Fibroblast of skin of abdomen (primary cell): ENCODE measurements at places on chromosomes 3 and 15.
A peak's percentile ranks its signal among the peaks of the same experiment; 100 is the strongest.

GRCh38 chr3:195151866-195152541, 119.0 kb downstream of the XXYLT1 start:
- DNase-seq: peak; percentile 77

DNA sequence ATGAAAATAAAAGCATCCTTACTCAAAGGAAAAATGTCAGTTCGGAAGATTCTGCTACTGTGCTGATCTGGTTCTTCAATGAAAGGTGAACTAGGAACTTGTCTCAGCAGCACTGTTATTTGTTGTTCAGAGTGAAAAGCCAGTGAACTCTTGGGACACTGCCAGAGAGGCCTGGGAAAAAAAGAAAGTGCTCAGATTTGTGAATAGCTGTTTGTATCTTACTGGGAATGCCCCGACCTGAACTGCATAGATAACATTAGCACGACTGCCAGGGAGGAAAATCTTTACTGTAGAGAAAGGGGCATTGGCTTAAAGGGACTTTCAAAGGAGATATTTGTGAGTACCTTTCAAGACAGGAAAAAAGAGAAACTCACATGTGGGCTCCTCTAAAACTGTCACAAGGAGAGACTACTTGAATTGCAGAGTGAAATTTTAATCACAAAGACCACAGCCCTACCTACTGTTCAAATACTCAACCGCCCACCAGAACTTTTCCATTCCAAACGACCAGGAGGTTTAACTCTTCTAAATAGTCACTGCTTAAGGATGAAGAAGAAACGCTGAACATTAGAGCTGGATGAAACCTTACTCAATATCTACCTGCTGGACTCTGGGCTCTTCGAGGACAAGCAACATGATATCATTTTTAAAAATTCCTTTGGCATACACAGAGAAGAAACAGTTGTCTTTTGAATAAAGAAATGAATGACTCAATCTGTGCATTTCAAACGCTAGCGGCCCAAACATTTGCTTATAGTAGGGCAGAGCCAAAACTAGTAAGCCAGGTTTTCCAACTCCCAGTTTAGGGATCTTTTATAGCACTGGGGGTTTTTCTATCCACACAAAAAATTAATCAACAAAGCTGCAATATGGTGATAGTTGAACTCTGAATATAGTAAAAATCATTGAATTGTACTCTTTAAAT, 13.4 kb downstream of the TAMM41 start:
- no peak for DNase-seq

- no peak for DNase-seq
Measured at GRCh38 chr3:56787784-56788256, 13.9 kb downstream of the ARHGEF3 start.

DNA sequence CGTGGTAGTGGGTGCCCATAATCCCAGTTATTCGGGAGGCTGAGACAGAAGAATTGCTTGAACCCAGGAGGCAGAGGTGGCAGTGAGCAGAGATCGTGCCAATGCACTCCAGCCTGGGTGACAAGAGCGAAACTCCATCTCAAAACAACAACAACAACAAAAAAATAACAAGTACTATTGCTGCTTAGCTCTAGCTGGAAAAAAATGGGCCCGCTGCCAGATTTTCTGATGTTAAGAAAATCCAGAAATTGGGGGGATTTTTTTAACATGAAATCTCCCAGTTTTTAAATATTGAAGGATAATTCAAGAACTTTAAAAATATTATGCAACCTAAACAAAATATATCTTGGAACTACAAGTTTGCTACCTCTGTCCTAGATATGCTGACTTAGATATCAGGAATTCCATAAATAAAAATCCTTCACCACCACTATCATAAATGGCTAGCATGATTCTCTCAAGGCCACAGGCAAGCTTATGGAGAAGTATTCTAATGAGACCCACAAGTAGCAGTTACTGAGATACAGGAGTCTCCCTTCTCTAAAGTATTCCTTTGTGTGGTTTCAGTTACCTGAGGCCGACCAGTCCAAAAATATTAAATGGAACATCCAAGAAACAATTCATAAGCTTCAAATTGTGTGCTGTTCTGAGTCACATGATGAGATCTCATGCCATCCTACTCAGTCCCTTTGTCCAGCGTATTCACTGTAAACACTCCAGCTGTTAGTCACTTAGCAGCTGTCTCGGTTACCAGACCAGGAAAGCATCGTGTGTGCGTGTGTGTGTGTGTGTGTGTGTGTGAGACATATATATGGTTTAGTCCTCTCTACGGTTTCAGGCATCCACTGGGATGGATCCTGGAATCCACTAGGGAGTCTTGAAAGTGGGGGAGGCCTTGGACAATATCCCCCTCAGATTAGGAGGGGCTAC, 277.2 kb downstream of the TBL1XR1 start:
- DNase-seq: peak; percentile 56

DNA sequence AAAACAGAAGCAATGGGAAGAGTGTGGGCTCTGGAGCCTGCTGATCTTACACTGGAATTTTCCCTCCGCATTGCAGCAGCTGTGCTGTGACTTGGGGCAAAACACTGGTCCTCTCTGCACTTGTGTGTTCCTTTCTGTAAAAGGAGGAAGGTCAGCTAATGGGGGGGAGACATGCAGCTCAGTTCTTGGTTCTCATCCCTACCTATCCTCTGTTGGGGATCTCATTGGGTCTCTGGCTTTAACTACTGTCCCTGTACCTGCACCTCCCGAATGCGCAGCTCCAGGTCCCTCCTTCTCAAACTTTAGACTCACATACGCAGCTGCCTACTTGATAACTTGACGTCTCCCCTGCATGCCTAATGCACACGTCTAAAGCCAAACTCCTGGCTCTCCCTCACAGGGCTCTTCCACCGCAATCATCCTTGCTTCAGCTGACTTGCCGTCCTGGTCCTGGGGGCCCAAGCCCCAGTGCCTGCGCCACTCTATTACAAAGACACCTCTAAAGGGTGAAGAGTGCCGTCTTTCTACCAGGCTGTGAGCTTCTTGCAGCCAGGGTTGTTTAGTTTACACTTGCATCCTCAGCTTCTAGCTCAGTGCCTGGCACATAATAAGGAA, 5.9 kb upstream of the TMEM44 start:
- DNase-seq: no peak

GRCh38 chr3:119534296-119534695, 25.1 kb downstream of the CD80 start:
- DNase-seq: no peak

- no peak for DNase-seq
Measured at GRCh38 chr3:14377838-14378169, 24.6 kb upstream of the SLC6A6 start.

DNA sequence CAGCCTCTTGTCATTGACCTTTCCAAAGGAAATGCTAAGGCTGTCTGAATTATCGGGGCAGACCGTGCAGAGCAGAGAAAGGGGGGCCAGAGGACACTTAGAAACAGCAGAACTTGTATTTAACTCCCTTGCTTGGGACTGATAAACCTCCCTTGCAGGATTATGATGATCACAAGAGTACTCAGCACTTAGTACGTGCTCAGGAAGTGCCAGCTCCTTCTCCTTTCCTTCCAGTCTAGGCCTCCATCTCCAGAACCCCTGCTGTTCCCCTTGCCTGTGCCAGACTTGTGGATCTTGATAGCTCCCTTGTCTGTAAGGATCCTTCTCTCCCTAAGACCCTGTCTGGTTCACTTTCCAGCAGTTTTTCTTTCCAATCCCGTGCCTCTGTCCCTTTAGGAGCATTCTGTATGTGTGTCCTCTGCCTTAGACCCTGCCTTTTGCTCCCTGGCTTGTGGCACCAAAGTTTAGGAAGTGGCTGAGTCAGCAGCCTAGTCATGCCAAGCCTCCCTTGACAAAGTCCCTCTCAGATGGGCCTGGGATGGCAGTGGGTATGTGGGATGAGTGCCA, 747 bp downstream of the SORD start:
- no peak for DNase-seq

DNA sequence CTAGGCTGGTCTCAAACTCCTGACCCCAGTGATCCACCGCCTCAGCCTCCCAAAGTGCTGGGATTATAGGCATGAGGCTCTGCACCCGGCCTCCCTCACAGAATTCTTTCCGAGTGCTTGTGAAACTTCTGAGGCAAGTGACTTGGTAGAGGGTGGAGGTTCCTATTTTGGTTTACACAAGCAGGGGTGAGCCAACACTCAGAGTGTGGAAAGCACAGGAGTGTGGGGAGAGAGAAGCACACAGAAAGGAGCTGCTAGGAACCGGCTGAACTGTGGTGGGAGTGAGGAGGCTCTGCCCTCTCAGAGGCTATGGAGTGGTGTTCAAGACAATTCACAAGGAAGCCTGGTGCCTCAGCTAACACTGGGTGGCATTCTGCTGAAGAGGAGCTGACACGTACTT, 7.7 kb downstream of the CAPN3 start:
- no peak for DNase-seq

GRCh38 chr3:55521064-55521737, 34.1 kb upstream of the WNT5A start:
- DNase-seq: no peak

DNA sequence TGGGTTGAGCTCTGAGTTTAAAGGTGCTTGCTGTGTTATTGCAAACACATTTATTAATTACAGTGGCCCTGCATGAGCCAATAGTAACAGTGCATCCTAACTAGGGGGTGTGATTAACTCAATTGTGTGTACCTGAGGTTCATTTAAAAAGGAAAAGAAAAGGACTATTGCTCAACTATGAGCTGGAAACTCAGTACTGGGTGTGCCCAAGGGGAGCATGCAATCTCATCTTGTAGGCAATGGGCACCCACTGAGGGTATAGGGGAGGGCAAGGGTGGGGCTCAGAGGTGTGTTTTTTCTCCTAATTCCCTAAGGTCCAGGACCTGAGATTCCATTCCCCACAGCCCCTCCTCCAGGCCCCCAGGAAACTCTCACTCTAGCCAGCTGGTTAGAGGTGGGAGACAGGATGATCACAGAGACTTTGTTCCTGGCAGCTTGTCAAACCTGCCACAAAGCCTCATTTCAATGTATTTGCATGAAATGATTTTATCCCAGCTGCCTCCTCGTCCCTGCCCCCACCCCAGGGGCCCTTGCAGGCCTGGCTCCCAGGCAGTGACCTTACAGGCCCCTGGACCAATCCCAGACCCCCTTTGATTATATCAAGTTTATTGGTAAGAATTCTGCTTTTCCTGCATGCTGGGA, 220.7 kb downstream of the TBC1D2B start:
- DNase-seq: no peak

DNA sequence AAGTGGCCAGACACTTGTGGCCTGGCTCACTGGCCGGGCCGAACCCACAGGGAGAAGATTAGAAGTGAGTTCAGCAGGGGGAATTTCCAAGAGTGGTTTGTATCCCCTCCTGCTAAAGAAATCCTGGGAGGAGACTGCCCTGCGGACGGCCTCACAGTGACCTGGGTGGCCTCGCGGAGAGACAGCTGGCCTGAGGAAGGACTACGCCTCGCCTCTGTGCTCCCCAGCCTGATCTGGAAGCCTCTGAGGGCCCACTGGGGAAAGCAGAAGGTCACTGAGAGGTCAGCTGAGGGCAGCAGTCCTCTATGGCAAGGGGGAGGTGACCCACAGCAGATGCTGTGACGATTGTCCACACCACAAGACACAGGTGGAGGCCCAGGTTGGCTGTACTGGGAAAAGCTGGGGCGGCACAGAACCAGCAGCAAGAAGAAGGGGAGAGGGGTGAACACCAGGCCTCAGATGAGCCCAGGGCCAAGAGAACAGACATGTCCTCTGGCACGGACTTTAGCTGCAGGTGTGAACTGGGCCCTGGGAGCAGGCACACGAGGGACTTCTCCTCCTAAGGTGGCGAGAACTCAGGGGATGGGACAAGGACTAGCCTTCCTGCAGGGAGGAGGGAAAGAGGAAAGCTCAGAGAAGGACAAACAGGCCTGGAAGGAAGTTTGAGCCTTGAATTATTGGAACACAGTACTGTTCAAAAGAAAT, 37.2 kb upstream of the DLG1 start:
- DNase-seq: no peak

DNA sequence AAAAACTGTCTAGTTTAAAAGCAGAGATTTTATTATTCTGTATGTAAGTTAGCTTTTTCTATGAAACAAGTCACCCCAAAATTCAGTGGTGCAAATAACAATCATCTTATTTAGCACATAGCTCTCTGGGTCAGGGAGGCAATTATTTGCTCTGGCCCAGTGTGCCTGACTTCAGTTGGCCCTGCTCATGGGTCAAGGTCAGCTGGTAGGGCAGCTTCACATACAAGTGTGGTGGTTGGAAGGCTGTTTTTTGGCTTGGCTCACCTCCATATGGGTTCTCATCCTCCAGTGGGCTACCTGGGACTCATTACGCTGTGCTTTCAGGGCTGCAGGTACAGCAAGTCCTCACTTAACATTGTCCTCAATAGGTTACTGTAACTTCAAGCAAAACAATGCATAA, 228.6 kb downstream of the NR2F2 start:
- no peak for DNase-seq

GRCh38 chr15:85963262-85963760, 116.4 kb upstream of the AGBL1 start:
- DNase-seq: no peak

- peak; percentile 39 for DNase-seq
Measured at GRCh38 chr15:37574985-37575384, 359.5 kb upstream of the TMCO5A start.

DNA sequence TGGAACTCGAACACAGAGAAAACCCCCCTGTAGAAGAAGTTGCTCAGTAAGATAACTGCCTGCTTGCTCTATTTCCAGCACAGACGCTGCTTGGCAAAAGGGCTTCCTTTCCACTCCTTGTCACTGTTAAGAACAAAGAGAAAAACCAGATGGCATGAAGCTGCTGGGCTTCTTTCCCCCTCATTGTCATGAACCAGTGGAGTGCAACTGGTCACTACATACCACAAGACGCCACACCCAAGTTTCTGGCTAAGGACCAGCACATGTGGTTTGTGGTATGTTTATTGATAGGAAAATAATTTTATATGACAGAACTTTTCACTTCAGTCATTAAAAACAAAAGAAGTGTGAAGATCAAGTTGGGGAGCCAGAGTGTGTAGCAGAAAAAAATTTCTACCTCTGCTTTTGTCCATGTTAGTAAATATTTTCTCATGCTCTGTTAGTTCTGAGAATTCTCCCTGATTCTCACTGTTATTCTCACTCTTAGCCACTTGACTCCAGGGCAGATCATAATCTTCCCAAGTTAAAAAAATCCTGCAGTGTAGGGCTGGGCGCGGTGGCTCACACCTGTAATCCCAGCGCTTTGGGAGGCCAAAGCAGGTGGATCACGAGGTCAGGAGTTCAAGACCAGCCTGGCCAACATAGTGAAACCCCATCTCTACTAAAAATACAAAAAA, 37.9 kb downstream of the CLK3 start:
- DNase-seq: peak; percentile 77

GRCh38 chr3:122415104-122415744, 638 bp downstream of the WDR5B start:
- DNase-seq: peak; percentile 21

- peak; percentile 33 for DNase-seq
Measured at GRCh38 chr3:127065561-127066290, 82.8 kb downstream of the PLXNA1 start.

DNA sequence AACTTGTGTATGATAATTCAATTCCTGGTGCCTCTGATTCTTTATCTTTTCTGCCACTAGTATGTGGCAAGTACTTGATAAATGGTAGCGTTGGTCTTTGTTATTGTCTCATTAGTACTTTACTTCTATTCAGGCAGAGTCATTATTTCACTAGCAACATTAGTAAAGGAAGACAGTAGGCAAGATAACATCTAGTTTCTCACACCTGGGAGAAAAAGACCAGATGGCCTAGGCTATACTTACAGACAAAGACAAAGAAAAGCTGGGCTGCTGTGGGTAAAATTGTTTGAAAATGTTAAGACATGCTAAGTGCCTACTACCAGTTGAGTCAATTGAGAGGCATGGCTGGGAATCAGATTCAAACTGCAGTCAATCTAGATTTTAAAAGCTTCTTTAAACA, 198.7 kb upstream of the CMC1 start:
- DNase-seq: no peak

- peak; percentile 76 for DNase-seq
Measured at GRCh38 chr3:174270841-174271240, 588.3 kb upstream of the NAALADL2 start.
